ENCODE measurements at places on chromosomes 2 and 18. TPM values are rescaled to one million over a fixed set of nuclear protein-coding genes. Genes with fewer than 3 reads are reported as not detected.

GAD1 gene
- not detected for total RNA-seq

SMYD5 gene
- 71.9 TPM for total RNA-seq

ALPP gene
- not detected for total RNA-seq

GRCh38 chr2:158213773-158214172 is 112.1 kb downstream of the UPP2 start:
- DNase-seq, result no peak

Data from CD8-positive, alpha-beta T cell (primary cell).